ENCODE measurements at places on chromosomes 16 and 17.

- no peak for DNase-seq
These were observed 540 bp upstream of the CD300LF start for GRCh38 chr17:74713171-74713755.

DNA sequence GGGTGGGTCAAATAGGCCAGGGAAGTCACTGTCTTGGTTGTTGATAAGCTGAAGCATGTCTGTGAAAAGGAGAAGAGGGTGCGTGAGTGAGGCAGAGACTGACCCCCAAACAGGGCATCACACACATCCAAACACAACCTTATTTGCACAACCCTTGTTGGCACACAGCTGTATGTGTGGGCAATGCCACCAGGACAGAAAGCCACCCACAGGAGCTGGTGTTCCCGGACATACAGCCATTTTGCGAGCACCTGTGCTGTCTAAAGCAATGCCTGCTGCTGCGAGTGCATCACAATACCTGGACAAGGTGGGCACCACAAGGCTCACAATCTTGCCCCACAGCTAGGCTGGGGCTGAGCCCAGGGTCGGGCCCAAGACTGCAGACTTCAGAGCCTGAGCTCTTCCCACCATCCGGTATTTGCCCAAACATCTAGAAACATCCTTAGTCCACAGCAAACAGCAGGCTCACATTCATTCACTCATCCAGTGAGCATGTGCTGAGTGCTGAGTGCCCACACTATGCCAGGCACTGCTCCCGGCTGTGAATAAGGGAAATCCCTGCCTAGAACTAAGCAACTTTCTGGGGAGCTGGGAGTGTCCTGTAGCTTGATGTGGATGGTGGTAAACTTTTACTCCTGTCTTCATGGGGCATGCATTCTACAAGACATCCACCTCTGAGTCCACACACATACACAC lies 16.2 kb downstream of the SREBF1 start:
- DNase-seq, result no peak

DNA sequence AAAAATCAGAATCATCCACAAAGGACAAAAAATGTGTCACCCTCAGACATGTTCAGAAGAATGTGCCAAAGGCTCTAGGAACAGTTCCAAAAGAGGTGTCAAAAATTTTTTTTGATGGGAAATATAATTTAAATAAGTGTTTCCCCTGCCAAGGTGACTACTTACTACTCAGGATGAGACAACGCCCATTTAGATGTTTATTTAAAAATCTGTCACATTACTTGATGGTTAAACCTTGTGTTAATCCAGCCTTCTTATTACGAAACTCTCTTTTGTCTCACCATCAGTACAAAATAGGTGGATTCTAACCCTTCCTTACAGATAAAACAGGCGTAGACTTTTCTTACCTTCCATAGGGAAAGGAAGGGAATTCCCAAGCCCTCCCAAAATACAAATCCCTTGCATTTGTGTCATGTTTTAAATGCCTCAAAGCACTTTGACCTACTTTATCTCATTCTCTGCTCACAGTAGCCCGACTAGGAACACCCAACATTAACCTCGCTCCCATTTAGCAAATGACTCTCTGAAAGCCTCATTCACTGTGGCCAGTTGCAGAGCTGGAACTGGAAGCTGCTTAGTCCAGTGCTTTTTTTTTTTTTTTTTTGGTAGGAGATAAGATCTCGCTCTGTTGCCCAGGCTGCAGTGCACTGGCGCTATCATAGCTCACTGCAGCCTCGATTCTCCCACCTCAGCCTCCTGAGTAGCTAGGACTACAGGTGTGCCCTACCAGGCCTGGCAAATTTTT lies 5.8 kb upstream of the GNA13 start:
- no peak for DNase-seq

DNA sequence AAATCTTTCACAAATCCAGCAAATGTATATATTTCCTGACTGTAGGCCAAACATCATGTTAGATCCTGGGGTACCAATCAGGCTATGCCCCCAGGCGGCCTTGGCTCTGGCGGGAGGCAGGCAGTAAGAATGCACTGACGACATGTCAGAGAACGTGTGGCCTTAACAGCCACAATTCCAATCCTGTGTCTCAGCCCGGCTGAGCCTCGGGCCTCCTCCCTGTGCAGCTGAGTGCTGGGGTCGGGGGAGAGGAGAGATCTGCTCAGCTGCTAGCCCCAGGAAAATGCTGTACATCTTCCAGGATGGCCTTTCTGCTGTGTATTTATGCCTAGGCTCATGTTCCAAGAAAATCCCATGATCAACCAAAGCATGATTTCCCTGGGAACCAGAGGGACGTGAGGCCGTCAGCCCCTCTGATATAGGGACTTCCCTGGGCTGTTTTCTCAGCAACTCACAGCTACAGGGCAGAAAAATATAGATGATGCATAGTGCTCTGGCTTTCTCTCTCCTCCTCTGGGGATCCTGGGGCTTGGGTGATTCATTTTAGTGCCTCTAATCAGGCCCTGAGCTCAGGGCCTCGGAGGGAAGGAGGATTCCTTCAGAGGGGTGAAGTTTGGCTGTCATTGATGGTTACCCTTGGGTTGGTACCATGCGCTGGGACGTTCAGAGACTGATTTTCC lies 604.0 kb downstream of the HS3ST4 start:
- no peak for DNase-seq

- DNase-seq, result peak; percentile 31
These were observed 83.2 kb upstream of the GNAO1 start for GRCh38 chr16:56108056-56108471.

- DNase-seq, result no peak
These were observed 567.9 kb upstream of the CDH11 start for GRCh38 chr16:65689726-65690125.

DNA sequence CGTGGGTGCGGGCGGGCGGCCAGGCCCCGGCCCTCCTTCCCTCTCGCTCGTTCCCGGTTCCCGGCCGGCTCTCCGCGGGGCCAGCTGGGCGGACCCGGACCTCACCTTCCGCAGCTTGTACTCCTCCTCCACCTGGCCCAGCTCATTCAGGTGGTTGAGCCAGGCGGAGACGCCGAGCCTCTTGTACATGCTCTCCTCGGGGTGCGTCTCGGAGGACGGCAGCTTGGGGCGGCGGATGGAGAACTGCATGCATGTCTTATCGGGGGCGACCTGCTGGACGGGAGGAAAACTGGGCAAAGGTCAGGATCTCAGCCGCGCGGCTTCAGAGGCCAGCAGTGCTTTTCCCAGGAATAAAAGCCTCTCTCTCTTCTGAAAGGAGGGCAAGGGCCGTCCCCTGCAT lies 85.4 kb downstream of the TBC1D16 start:
- no peak for DNase-seq

- no peak for DNase-seq
These were observed 18.4 kb upstream of the STAC2 start for GRCh38 chr17:39244016-39244599.

GRCh38 chr16:56199164-56199563 lies 7.9 kb downstream of the GNAO1 start:
- no peak for DNase-seq

GRCh38 chr17:47649972-47650524 lies 329 bp downstream of the KPNB1 start:
- no peak for DNase-seq

DNA sequence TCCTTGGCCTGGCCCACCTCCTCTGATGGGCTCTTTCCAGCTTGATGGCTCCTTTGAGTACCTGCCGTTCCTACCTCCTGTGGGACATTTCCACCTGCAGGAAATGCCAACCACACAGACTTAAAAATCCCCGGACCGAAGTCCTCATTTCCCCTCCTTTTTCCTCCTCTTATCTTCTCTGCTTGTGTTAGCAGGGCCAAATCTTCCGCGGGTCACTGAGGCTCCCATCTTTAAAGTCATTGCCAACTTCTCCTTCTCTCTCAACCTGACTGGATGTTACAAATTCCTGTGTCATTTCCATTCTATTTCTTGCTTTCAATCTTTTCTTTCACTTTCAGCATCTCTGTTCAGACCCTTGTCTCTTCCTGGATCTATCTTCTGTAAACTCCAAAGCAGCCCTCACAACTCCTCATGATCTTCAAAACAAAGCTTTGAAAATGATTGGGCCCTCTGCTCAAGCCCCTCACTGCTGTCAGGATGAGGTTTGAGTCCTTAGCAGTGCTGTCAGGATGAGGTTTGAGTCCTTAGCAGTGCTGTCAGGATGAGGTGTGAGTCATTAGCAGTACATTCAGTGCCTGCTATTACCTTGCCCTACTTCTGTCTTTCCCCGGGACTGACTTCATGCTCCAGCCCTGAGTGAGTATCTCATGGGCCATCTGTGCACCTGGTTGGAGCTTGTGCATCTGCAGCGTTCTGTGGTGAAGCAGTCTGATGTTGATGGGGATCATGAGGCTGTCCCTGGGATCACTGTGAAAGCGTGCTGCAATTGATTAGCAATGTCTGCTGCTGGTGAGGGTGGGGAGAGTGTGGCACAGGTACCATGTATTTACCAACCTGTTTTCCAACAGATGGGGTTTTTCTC lies 100.1 kb downstream of the IRF8 start:
- DNase-seq, result no peak

DNA sequence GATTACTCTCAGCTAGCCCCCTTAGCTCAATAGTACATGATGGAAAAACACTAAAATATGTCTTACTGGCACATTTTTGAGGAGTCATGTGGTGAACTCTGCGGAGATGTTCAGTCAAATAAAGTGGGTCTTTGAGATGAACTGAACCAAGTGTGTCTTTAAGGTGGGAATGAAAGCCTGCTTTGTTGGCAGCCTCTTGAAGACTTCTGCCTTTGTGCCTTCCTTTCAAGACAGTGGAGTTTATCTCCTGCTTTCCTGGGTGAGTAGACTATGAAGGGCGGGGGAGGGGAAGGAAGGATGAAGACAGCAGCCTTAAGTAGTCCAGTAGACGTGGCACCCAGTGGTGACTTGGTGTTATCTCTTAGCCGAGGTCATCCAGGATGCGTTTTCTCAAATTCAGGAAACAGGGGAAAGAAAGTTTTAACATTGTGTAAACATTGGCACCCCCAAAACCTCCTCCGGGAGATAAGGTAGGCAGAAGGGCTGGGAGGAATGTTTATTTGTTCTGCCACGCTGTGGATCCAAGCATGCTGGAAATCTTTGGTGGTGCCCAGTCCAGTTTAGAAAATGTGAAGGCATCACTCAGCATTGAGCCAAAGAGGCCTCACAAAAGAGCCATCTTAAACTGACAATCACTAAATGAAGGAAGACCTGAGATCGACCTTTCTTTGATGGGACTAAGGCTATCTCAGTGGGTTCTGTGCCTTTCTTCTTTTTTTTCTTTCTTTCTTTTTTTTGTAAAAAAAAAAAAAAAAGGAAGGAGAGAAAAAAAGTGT lies 220.6 kb downstream of the FTO start:
- DNase-seq, result no peak

GRCh38 chr17:75591722-75592302 lies 4.2 kb downstream of the MYO15B start:
- DNase-seq, result no peak

DNA sequence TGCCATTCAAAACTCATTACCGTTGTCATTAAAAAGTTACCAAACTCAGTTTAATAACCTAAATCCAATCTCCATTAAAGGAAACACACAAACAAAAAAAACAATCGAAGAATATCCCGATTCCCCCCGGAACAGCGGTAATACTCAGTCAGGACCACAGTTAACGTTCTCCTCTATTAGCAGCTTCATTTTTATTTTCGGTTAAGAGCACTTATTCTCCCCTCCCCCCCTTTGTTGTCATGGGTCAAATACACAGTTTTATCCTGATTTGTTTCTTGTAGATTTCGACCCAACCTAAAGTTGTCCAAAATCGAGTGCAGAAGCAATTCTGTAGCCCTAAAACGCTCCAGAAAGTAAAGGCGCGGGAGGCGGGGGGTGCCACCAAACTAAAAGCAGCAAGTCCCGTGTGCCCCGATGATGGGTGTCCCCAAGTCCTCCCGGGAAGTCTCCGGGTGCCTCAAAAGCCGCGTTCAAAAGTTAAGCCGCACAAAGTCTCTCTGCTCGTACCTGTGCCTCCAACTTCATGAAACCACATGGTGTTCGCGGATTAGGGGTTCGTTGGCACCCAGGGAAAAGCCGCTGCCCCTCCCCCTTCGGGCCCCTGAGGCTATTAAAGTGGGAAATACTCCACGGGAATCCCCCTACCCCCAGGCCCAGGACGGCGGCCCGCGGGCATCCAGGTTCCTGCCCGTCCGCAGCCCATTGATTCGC lies 996 bp downstream of the SUMO2 start:
- no peak for DNase-seq

DNA sequence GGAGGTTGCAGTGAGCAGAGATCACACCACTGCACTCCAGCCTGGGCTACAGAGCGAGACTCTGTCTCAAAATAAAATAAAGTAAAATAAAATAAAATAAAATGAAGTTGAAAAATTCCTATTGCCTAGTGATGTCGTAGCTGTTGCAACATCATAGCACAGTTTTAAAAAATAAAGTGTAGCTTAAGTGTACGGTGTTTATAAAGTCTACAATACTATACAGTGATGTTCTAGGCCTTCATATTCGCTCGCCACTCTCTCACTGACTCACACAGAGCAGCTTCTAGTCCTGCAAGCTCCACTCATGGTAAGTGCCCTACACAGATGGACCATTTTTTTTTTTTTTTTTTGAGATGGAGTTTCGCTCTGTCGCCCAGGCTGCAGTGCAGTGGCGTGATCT lies 43.5 kb upstream of the MNT start:
- DNase-seq, result no peak

DNA sequence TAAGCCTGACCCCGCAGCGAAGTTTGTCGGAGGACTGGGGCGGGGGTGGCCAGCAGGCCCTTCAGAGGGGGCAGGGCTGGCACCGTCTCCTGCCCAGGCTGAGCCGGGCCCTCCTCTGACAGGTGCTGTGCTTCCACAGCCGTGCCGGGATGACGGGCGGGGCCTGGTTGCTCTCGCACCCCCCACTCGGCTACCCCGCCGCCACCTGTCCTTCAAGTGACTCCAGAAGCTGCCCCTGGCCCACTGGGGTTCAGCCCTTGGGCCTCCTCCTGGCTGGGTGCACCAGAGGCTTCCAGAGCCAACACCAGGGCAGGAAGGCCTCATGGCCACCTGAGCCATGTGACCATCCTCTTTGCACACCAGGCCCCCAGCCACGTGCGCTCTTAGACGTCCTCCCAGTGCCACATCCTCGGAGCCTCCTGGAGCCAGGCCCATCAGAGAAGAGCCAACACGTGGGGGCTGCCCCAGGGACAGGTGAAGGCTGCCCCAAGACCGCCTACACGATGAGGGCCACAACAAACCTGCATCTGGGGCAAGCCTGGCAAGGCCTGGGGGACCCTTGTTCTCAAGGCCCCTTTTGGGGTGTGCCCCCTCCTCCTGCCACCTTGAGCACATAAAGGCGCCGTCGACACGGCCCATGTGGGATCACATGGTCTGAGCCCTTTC lies 7.2 kb downstream of the PDIA2 start:
- no peak for DNase-seq

DNA sequence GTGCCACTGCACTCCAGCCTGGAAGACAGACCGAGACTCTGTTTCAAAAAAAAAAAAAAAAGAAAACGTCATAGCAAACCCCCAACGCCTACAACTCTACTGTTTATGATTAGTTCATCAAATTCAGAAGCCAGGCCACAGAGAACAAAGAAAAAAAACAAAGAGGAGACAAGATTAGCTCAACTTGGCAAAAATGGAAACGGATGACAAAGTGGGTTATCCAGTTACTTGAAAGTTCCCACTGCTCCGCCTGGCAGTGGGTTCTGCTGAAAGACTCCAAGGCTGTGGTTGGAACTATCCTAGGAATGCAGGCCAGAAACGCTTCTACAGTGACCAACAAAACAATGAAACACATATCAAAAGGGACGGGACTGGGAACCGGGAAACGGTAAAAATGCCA lies 53.1 kb downstream of the MRM3 start:
- no peak for DNase-seq

Data from NCI-H1436 treated with DMSO at 0.1 percent for 48 hours (cell line).